ENCODE measurements at places on chromosomes 3 and 15. TPM values are rescaled to one million over a fixed set of nuclear protein-coding genes. Genes with fewer than 3 reads are reported as not detected.

STRA6 gene
- 6.8 TPM for polyA plus RNA-seq

GOLGA6B gene
- 5.4 TPM for polyA plus RNA-seq

- no peak for DNase-seq
These were observed 50.3 kb downstream of the MRPS25 start for GRCh38 chr3:15014606-15015328.

ZPLD1 gene
- not detected for polyA plus RNA-seq

DNA sequence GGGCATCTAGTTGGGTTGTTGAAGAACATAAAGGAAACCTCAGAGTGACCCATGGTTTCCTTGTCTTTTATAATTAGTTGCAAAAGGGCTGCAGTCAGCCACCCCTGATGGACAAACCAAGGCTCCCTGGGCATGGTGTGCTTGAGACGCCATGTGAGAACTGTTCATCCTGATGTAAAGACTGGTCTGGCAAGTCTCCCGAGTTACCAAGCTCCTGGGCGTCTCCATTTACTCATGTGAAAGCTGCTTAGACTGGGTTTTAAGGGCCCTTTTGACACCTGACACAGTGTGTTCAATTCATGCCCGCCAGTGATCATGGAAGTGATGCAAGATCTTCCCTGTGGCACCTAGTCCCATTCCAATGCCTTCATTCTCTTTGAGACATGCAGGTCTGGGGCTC, 49.4 kb downstream of the GRK7 start:
- no peak for DNase-seq

Data from left lung (tissue), 14 donors.